ENCODE measurements at places on chromosomes 5 and 9.

DNA sequence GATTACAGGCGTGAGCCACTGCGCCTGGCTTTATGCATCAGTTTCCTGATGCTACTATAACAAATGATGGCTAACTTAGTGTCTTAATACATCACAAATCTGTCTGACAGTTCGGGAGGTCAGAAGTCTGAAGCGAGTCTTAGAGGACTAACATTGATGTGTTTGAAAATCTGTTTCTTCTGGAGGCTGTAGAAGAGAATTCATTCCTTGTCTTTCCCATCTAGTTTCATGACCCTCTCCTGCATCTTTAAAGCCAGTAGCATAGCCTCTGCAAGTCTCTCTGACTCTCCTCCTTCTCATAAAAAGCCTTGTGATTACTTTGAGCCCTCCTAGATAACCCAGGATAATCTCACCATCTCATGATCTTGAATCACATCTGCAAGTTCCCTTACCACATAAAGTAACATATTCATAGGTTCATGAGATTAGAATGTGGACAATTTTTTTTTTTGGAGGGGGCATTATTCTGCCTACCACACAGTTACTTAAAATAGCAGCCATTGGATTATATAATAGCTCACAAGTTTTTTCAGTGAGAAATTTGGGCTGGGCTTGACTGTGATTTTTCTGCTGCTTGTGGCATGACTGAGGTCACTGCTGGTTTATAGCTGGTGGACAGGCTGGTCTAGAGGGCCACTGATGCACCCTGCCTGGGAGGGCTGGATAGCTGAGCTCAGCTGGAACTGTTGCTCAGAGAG lies 134.8 kb downstream of the FBXL7 start:
- DNase-seq: no peak

GRCh38 chr9:134343637-134344036 lies 17.4 kb downstream of the RXRA start:
- no peak for DNase-seq

GRCh38 chr9:110922145-110922544 lies 116.1 kb downstream of the LPAR1 start:
- DNase-seq: no peak

- no peak for DNase-seq
Measured at GRCh38 chr9:135965124-135965756, 4.1 kb upstream of the UBAC1 start.

- no peak for DNase-seq
Measured at GRCh38 chr9:124800306-124801259, 23.6 kb downstream of the OLFML2A start.

GRCh38 chr5:107860044-107860443 lies 189.3 kb upstream of the EFNA5 start:
- DNase-seq: no peak

DNA sequence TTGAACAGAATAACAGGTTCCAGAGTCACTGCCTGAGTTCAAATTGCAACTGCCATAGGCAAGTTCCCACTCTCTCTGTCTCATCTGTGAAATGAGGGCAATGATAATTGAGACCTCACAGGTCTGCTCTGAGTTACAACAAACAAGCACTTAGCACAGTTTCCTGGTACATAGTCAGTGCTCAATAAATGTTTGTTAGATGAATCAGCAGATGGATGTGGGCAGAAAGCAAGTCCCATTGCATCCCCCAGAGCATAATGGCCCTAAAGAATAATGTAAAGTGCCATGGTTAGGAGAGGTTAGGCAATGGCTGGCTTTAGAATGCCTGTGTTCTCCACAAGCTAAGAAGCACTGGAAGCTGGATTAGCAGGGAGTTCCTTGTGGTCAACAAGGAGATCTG lies 136.5 kb upstream of the LARP1 start:
- no peak for DNase-seq

GRCh38 chr5:107812570-107813141 lies 141.9 kb upstream of the EFNA5 start:
- DNase-seq: no peak

DNA sequence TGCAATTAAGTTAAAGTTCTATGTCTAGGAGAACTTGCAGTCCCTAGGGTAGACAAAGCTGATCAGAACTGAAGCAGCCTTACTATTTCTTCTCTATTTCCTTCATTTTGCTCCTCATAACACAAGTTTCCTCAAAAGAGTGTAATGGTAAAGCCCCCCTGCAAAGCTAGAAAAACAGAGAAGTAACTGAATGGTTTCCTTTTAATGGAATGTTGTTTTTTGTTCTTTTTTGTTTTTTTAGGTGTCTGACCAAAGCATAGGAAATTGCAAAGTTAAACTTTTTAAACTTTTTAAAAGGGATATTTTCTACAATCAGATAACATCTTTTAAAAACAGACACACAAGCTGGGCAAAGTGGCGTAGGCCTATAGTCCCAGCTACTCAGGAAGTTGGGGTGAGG lies 145.7 kb downstream of the TLE1 start:
- no peak for DNase-seq

- no peak for DNase-seq
Measured at GRCh38 chr5:124887223-124887622, 140.8 kb upstream of the ZNF608 start.

DNA sequence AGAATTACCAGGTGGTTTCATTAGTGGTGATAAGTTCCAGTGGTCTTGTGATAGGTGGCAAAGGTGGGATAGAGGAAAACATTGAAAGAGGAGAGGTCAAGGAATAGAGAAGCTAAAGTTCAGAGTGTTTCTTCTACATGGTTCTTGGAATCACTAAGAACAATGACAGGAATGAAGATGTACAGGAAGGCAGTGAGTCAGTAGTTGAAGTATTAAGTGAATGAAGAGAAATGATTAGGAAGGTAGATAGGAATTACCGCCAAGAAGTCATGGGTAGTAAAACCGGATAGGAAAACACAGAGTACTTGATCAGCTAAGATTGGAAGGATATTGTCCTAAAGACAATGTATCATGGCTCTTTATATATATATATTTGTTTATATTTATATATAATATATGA lies 37.9 kb upstream of the RASA1 start:
- no peak for DNase-seq

DNA sequence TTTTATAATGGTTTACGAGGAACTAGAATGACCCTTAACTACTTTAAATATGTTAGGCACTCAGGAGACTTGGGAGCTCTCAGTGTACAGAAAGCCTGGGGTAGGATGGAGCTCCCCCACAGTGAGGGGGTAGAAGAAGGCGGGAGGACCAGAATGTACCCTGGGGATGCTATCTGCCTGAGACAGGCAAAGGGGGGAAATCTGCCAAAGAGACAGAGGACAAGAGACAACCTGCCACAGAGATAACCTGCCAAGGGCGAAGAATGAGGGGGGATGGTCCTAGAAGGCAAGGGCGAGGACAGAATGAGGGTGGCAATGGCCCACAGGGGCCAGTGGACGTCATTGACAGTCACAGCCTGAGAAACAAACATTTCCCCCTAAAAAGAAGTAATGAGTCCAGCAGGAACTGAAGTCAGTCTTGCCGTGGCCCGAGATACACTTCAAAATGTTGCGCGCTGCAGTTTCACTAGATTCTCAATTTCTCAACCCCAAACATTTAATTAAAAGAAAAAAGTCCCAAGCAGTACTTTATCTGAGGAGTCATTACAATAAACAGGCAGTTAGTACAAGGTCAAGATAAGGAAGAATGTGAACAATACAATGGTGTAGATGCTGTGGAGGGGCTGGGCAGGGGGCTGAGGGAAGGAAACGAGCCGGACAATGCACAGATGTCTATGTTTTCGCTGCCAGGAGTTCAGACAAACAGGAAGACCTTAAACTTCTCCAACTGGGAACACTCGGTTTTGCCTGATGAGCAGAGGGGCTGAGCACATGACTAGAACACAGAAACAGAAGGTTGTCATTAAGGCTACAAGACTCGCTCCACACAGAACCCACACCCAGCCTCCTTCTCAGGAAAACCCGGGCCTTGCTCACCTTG lies 125.0 kb downstream of the LHFPL2 start:
- no peak for DNase-seq

DNA sequence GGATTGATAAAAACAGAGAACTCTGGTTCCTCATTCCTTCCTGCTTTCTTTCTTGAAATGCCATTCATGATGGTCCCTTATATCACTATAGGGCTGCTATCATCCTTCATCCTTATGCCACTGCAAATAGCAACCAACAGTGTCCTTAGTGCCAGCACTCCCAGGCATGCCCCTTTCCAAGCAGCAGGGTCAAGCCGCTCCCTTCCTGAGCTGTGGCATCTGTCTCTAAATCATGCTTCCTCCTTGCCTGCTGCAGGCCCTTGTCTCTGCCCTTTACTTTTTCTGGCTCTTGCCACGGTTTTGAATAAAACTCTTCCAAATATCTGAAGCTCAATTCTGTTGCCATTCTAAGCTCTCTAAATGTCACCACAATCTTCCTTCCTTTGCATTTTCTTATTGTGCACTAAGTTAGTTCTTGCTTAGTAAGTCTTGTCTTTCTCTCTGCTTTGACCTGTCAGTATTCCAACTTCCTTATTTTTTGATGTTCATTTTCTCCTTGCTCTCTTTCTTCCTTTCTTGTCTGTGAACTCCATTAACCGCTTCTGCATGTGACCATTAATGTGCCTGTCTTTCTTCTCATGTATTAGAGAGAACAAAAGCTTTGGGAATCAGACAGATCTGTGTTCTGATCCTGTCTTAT lies 19.9 kb downstream of the TLR4 start:
- DNase-seq: no peak

GRCh38 chr9:79259858-79260257 lies 311.9 kb upstream of the TLE4 start:
- DNase-seq: no peak

GRCh38 chr5:131627207-131627865 lies 7.7 kb downstream of the RAPGEF6 start:
- no peak for DNase-seq

DNA sequence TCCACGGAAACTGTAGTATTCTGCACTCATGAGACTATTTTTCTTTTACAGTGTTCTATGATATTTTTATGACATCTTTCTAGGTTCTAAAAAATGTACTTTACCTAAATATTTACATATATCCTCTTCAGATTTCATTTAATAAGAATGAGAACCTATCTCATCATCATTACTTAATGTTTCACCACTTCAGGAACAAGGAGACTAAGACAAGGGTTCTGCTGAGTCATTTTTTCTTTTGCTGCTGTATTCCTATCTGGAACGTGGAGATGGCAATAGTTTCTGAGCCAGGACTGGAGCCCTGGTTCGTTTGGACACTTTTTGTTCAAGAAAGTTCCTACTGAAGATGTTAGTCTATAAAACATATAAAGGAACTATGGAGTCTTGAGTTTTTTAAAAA lies 258.2 kb upstream of the MAP3K1 start:
- no peak for DNase-seq

DNA sequence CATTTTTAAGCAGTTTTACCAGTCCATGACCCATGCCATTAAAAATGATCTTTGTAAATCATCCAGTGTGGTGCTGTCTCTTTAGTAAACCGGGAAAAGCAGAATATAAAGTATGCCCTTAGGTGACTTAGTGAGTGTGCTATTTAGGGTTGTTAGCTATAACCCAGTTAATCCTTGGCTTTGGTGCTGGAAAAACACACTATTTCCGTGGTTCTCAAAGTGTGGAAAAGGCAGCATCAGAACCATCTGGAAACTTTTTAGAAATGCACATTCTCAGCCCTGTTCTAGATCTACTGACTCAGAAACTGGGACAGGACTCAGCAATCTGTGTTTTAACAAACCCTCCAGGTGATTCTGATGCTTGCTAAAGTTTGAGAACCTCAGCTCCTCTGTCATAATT lies 123.6 kb upstream of the ZNF608 start:
- no peak for DNase-seq

- DNase-seq: no peak
Measured at GRCh38 chr9:27808864-27809263, 235.6 kb upstream of the C9orf72 start.

DNA sequence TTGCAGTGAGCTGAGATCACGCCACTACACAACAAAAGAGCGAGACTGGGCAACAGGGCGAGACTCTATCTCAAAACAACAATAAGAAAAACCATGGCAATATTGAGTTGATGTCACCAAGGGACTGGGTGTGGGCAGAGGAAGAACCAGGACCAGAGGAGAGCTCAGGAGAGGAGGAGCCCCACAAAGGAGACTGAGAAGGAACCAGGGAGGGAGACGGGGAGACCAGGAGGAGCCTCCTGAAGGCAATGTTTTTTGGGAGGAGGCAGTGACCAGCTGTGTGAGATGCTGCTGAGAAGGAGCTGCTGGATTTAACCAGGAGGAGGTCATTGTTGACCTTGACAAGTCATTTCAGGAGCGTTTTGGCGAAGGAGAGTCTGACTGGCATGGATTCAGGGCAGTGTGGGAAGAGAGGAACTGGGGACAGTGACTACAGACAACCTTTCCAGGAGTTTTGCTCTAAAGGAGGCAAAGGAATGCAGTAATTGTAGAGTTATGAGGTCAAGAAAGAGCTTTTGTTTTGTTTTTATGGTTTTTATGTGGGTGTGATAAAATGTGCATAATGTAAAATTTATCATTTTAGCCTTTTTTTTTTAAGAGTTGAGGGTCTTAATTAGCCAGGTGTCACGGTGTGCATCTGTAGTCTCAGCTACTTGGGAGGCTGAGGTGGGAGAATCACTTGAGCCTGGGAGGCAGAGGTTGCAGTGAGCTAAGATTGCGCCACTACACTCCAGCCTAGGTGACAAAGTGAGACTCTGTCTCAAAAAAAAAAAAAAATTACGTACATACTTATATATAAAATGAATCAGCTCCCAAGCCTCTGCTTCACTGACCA lies 17.9 kb downstream of the TRUB2 start:
- no peak for DNase-seq

DNA sequence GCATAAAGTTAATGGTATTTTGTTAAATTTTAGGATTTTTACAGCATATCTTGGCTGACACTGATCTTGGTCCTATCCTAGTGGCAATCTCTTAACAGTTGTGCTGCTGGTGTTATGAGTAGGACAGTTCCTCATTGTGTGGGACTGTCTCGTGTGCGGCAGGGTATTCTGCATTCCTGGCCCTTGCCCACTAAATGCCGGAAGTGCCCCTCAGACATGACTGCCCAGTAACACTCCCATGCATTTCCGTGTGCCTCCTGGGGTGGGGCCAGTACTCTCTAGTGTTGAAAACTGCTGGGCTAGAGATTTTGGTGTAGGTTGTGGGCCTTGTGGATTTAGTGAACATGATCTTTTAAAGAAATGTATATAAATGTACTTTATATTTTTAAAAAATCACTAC lies 227.1 kb upstream of the DMRT1 start:
- DNase-seq: no peak

DNA sequence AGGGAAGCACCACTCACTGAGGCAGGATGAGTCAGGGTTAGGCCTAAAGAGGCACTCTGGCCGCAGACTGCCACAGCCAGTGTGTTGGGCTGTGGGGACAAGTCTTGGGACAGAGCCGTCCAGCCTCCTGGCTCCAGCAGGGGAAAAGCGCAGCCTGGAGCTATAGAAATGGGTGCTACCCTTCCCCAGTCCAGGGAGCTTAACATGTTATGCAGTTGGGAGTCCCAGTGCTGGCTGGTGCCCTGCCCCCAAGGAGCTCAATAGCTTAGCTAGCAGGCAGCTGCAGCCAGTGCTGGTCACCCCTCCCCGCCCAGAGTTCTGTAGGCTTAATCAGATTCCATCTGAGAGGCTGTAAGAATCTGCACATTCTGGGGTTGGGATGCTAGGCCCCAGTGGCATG lies 399.6 kb upstream of the TUSC1 start:
- DNase-seq: no peak

All from CD4-positive, alpha-beta T cell treated with Interleukin-6 at 100 ng/mL for 8 hours (primary cell).